Kidney capillary endothelial cell (primary cell): ENCODE measurements at places on chromosomes 7 and 10.

- no peak for DNase-seq
These were observed 1.4 kb downstream of the JCAD start for GRCh38 chr10:30057894-30058556.

- no peak for DNase-seq
These were observed 2.8 kb upstream of the ZC3HAV1 start for GRCh38 chr7:139112316-139112715.

- no peak for DNase-seq
These were observed 9.2 kb upstream of the PRTFDC1 start for GRCh38 chr10:24961582-24961981.

DNA sequence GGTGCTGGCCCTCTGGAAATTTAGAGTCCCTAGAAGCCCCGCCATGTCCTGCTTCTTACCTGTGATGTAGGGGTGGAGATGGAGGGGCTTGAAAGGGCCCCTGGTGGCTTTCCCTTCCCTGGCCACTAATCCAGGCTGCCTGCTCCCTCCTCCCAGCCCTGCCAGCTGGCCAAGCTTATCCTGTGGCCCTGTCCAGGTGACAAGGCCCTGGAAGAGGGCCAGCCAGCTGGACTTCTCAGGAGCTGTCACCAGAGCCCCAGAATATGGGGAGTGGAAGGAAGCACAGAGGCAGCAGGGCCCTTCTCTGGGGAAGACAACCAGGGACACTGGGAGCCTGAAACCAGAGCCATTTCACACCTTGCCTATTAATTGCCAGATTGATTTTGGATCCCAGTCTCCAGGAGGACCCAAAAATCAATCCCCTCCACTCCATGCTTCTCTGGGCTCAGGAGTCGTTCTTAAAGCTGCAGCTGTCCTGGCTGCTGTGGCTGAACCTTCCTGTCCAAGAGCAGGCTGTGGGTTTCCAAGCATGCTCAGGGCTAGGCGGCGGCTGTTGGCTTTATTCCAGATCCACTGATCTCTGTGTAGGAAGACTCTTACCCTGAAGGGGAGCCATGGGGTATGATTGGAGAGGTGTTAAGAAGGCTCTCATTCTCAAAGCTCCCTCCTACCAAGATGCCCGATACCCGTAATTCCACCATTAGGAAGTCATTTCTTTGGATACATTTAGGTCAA lies 52.6 kb upstream of the PCBD1 start:
- DNase-seq: no peak

DNA sequence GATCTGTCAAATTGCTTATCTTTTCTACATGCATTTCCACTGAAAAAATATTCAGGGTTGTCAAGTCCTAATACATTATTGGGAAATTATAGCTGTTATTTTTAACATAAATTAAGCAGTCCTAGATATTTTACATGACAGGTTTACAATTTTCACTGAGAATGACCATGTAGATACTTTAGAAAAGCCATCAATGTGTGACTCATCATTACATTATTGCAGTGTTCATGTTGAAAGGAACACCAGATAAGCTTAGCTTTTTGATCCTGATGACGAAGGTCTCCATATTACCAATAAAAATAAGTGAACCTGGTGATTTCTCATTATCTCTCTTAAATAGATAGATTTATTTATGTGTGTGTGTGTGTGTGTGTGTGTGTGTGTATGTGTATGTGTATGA lies 529.5 kb upstream of the PCDH15 start:
- no peak for DNase-seq

DNA sequence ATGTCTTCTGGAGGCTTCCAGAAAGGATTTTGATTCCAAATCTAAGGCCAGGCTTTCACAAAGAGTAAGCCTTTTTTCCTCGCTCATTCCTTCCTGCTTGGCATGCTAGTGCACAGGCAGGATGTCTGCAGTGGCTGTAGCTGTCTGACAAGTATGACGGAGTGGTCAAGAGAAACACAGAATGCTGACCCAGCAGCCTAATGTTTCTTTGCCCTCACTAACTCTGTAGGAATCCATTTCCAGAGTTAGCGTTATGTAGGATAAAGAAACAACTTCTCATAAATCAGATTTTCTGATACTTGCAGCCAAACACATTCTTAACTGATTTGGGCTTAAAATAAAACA lies 190.8 kb upstream of the AGK start:
- no peak for DNase-seq

DNA sequence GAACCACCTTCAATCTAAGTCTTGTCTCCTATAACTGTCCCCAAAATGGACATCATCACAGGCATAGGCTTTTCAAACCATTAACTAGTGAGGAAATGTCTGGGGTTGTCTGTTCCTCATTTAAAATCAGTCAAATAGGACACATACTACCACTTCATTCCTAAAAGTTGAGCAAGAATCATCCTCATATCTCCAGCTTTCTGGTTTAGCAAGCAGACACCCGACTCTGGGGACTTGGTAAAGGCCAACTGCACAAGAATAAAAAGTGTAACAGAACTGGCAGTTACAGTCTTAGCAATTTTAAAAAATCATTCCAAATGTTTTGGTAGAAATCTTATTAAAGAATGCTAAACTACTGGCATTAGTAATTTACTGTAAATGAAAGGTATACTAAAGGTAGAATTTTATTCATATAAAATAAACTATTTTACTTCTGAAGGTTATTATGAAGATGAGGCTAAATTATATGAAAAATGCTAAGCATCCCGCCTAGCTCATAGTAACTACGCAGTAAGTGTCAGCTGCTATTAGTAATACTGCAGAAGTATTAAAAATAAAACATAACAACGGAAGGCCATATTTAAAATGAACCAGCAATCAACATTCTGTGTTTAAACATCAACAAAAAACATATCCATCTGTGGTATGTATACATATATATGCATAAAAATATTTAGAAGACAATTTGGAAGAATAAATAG lies 60.8 kb downstream of the ZNF438 start:
- DNase-seq: no peak
